NCI-H524 treated with DMSO at 0.1 percent for 48 hours (cell line): ENCODE measurements at places on chromosomes 11 and 22.

- peak; percentile 31 for DNase-seq
Measured at GRCh38 chr11:95229199-95229992, 1.6 kb downstream of the SESN3 start.

DNA sequence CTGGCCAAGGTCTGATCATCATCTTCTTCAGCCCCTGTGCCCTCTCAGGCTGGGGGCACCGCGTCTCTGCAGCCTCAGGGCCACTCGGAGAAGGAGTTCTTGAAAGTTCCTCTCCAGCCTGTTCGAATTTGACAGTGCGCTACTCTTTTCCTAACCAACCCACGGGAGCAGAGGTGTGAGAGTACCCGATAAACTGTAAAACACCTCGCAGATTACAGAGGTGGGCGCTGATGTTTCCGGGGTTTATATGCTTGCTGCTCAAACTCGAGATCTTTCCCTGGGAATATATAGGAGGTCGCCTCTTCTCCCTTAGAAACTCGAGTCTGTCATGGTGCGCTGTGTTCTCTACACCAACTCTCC, 515 bp downstream of the CTR9 start:
- no peak for DNase-seq

GRCh38 chr11:13140028-13140870, 131.1 kb downstream of the RASSF10 start:
- no peak for DNase-seq

DNA sequence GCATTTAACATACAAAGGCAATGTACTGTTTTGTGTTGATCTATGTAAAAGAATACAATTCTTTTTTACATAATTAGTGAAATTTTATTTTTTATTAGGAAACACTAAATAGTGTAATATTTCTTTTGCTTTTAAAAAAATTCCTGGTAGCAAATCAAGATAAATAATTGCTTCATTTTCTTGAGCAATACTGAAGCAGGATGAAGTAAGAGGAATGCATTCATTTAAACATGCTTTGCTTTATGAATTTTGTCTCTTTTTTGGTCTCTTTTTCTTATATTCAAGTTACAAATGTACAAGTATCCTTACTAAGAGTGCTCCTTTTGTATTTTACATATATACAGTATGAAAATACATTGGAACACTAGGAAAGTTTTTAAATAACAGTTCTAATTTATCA, 144.4 kb upstream of the TEAD1 start:
- DNase-seq: no peak

DNA sequence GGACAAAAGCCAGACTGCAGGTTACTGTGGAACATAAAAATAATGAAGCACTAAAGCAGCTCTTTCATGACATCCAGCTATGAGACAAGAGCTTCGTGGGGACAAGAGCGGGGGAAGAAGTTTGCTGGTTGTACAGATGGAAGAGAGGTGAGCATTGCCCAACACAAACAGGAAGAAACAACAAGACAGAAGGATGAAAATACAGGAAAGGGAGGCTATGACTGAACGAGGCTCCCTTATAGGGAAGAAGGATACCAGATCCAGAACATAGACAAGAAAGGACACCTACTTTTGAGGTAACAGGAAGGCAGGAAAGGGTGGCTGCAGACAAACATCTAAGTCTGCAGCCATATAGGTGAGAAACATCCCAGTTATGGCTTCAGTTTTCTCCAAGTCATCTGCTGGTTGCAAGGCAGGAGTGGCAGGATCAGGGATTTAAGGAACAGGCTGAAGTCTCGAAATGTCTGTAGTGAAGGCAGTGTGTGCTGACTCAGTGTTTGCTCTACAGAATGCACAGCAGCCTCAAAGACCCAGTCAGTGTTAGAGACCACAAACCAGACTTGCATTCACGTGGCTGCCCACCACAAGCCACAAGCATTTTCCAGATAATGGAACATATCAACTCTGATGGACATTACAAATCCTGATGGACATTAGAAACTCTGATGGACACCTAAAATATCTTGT, 1.9 kb downstream of the CLTCL1 start:
- DNase-seq: no peak

GRCh38 chr22:27512283-27512761, 289.2 kb downstream of the MN1 start:
- DNase-seq: no peak

DNA sequence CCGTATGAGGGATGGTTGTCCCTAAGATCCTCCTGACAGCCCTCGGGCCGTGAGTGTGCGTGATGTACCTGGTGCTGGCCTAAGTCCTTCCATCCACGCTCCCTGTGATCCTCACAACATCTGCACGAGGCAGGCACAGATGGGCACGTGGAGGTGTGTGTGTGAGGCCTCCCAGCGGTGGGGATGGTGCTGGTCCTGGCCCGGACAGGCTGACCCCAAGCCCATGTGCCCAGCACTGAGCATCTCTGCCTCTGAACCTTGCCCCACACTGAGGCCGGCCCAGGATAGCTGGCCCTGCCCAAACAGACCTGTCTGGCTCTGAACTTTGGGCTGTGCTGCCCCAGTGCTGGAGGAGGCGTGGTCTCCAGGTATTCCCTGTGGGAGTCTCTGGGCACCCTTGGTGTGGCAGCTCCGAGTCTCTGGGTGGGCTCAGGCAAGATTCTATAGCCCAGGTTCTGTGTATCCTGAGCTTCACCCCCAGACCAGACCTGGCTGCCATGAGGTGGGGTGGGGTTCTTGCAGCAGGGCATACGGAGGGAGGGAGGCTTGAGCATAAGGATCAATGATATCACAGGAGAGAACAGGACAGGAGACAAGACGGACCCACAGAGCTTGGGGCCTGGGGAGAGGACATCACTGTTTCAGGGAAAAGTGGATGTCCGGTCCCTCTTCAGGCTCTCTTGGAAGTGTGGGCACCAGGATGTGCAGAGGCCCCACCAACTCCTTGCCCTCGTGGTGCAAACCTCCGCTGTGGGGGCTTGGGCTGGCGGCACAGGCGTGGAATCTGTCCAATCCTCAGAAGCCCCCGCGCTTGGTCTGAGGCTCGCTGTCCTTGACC, 881.8 kb downstream of the BRD1 start:
- no peak for DNase-seq

DNA sequence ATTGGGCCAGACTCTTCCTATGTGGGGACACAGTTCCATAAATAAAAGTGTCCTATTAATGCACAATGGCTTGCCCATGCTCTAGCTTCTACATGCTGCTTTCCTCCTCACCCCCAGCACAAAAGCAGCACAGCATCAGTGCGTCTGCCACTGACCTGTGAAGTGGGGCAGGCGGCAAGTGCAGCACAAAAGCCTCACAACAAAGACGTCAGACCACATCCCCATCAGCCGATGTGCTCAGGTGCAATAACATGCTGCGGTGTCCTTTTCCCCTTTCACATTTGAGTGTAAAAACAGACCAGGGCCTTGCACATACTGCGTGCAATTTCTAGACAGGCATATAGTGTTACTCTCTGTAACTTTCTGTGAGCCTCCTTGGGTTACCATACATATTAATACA, 12.8 kb downstream of the DKK3 start:
- DNase-seq: no peak

DNA sequence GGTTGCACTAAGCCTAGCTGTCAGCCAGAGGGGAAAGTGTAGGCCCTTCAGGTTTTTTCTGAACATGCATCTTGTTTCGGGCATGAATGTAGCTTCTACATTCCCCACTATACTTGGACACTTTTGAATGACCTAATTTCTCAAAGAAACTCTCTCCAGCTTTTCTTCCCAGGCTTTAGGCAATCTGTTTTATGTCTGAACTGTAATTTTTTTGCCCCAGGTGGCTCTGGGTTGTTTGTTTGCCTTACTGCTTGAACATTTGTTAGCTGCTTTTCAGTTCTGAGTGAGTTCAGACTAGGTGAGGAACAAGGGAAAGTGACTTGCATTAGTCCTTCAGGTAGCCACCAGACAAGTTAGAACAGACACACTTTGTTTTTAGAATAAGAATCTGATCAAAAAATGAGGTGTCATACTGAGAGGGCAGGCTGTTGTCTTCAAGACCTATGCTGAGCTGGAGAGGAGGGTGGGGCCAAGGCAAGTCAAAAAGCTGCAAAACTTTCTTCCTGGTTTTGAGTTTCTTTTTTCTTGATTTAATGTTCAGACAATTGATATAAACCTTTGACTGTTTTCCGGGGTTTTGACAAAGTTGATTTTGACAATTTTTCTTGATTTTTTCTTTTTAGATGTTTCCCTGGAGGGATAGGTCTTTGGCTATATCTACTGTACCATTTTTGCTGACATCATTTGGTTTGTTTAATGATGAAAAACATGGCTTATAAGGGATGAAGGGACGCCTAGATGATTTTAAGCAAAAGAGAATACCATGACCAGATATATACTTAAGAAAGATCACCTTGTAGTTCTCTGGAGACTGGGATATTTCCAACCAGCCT, 182.8 kb downstream of the WNT11 start:
- no peak for DNase-seq

- DNase-seq: peak; percentile 30
Measured at GRCh38 chr11:94543695-94544645, at the start of gene FUT4. FUT4 (plus strand) TSS chr11:94543921; CDS start chr11:94544134, 213 bp downstream.
